Stimulated activated CD8-positive, alpha-beta memory T cell treated with anti-CD3 and anti-CD28 coated beads, Interleukin-4, amount 100 ng/mL, for 1 hour (primary cell): ENCODE measurements at places on chromosomes 4 and X.

DNA sequence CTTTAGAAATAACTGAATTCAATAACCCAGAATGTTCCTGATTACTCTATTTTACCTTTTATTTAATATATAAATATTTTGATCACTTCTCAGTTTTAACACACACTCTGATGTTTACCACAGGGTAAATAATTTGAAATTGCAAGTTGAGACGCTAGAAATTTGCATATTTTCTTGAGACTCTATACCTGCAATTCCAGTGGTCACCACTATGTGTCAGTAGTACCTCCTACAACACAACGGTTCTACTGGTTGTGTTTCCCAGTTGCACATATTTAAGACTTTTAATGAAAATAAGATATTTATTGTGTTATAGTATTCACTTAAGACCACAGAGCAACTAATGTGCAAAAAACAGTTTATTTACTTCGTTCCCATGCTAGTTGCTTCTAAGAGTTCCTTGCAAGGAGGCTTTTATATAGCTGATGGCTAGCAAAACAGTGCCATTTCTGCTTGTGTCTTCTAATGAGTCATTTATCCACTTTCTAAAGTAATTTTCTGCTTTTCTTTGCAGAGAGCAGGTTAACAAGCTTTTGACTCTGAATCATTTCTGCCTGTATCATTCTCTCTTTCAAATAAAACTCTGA is 98.9 kb upstream of the PDLIM3 start:
- no peak for DNase-seq

- DNase-seq, result no peak
These were observed 104.0 kb downstream of the CEP44 start for GRCh38 chr4:174387721-174388120.

DNA sequence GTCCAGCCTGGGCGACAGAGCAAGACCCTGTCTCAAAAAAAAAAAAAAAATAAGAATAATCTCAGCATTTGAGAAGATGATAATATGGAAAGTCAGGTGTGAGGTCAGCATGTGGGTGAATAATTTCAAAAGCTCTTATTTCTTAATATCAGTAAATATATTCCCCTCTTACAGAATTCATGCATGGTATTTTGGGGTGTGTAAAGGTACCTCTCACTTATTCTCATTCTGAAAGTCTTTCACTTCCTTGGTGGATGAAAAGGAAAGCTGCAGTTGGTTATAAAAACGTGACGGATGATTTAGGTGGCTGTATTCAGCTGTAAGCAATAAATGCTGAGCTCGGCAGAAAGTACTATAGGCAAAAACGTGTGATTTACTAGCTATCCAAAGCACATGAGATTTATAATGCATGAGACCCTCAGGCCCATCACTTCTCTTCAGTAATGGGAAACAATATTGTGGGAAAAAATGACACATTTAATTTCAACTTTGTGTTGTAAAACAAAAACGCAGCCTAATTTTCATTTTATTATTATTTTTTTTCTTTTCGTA is 353.2 kb upstream of the MAGEB2 start:
- DNase-seq, result no peak

GRCh38 chr4:149980121-149980682 is 98.0 kb upstream of the DCLK2 start:
- DNase-seq, result no peak
